Body of pancreas (tissue), 4 donors: ENCODE measurements at places on chromosomes 16 and 17. TPM values are rescaled to one million over a fixed set of nuclear protein-coding genes. Genes with fewer than 3 reads are reported as not detected.
A peak's percentile ranks its signal among the peaks of the same experiment; 100 is the strongest.

RTN4RL1 gene
- 3.1 TPM for total RNA-seq

MILR1 gene
- total RNA-seq = not detected

DNA sequence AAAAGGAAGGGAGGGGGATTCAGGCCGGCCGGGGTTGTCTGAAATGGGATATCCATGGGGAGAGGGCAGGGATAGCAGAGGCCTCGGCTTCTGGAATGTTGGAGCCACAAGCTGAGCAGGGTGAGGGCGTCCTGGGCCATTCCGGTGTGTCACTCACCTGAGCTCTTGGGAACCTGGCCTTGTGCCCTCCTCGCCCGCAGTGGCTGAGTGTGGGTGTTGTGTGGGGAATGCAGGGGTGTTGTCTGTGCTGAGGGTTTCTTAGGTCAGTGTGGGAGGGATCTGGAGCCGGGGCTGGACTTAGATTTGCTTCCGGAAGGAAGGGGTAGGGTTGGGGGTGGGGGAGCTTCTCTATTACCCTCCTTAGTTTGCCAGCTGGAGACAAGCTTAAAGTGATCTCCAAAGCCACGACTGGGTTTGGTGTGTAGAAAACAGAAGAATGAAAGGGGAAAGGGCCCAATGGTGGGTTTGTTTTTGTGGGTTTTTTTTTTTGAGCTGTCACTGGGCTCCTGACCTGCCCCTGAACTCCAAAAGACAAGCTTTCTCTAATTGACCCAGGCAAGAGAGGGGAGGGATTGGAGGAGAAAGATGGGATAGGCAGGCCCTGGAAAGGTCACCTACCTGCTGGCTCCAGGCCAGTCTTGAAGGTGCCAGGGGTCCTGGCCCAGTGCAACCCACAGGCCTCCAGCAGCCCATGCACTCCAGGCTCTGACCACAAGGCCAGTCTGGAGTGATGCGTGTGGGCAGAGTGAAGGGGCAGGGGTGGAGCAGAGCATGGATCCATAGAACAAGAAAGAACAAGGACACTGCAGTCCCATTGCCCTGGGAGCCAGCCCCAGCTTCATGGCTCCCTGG lies at the start of gene SULT1A2:
Gene SULT1A2 (minus strand): TSS at position 211 of the 852 bp plus-strand sequence. CDS start 1,120 bp downstream, outside the sequence.
- peak; percentile 84 for DNase-seq

DNA sequence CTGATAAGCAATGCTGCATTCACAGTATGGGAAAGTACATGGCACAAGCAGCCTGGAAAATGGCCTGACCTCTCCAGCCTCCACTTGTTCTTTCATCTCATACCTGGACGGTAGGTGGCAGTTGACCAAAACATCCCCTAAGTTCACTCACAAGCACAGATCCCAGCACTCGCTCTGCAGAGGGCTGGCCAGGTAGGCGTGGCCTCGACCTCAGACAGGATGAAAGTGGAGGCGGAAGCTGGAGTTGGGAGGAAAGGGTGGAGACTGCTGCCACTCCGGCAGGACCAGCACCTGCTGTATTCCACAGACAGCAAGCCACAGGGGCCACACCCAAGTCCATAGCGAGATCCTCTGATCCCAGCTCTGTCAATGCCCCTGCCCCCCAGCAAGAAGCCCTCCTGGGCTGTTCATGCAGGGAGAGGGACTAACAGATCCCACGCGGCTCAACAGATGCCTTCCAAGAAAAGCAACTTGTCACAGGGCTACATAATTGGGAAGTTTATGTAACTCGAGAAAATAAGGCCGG lies 31.3 kb downstream of the ZCCHC14 start:
- DNase-seq = peak; percentile 95

DNA sequence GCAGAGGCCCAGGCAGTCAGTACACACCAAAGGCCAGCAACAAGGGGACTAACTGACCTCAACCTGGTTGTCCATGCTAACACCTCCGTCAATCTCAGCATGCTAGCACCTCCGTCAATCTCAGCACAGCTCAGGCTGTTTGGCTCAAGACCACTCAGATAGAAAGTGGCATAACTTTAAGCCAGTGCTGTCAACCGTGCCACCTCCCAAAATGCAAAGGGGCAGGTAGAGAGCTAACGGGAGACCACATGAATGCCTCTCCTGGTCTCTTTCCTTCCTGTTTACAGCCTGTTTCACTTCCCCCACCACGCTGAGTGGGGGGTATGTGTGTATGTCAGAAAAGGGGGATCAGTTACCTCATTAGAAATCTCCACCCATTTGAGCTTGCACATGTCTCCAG lies 3.3 kb downstream of the UBTF start:
- DNase-seq = no peak

DNA sequence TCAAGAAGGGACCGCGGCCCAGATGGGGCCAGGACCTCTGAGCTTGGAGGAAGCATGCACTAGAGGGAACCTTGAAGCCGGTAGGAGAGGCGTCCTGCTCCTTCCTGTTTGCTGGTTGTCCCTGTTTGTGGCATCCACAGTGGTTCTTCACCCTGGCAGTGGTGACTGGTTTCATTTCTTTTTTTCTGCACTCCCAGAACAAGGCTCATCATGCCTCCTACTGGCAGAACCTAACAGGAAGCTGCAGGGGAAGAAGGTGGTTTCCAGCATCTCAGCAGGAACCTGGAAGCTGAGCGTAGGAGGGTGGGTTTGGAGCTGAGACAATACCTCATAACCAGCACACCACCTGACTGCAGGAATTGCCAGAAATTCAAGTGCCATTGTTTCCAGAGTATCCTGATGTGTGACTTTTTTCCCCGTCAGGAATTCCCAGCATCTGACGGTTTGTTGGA lies 5.8 kb downstream of the TMEM231 start:
- DNase-seq = no peak

CETP gene
- not detected for total RNA-seq

PDIA2 gene
- total RNA-seq = 2,271 TPM

GRAP gene
- total RNA-seq = 0.33 TPM

UTP4 gene
- total RNA-seq = 12.2 TPM

SDR42E2 gene
- 0.66 TPM for total RNA-seq

GRCh38 chr17:68569346-68569745 lies 31.8 kb downstream of the FAM20A start:
- DNase-seq = no peak

PPY gene
- total RNA-seq = 15.5 TPM

GRCh38 chr17:6381526-6382465 lies 53.1 kb downstream of the AIPL1 start:
- DNase-seq = no peak

DNA sequence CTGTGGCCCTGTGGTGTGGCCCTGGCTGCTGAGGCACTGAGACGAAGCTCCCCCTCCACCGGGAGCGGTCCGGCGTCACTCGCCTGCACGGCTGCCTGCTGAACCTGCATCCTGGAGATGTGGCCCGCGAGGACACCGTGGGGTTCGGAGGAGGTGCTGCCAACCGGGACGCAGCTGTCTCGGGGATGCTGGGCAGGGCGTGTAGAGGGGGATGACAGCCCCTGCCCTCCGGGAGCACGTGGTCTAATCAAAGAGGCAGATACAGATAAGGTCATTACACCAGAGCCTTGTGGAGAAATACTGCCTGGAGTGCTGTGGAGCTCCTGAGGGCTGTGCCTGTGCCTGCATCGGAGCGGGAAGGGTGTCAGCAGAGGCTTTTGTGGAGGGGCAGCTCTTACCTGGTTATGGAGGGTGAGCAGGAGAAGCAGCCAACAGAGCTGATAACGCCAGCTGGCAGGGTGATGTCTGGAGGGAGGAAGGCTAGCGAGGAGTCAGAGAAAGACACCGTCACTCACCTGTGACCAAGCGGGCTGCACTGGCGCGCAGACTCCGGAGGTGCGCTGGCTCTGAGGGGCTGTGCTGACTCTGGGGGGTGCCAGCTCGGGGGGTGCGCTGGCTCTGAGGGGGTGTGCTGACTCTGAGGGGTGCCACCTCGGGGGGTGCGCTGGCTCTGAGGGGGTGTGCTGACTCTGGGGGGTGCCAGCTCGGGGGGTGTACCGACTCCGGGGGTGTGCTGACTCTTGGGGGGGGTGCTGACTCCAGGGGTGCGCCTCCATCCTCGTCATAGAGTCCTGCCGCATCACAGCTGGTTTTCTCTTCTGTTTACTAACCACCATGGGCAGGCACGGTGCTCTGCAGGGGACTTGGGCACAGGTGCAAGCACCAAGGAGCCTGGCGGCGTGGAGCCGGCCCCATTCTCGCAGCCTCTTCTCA lies 104.7 kb upstream of the CHMP6 start:
- DNase-seq = no peak

GRCh38 chr17:60154616-60155426 lies 5.0 kb downstream of the CA4 start:
- DNase-seq = peak; percentile 29

GRCh38 chr17:47732399-47733046 lies 513 bp upstream of the TBX21 start:
- DNase-seq = no peak

GRCh38 chr16:81940781-81941560 lies 70.3 kb downstream of the SDR42E1 start:
- DNase-seq = no peak

GRCh38 chr17:68061512-68062313 lies 26.2 kb downstream of the KPNA2 start:
- no peak for DNase-seq

DNA sequence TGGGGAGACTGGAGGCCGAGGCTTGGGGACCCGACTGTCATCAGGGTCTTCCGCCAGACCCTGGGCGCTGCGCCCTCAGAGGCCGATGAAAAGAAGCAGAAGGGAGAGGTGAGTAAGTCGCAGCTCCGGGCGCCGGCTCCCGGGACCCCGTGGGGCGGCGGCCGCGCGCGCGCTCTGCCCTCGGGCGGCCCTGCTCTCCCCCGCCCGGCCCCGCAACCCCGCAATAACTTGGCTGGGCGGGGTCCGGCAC lies 392 bp upstream of the ABHD15 start:
- DNase-seq = no peak

DNA sequence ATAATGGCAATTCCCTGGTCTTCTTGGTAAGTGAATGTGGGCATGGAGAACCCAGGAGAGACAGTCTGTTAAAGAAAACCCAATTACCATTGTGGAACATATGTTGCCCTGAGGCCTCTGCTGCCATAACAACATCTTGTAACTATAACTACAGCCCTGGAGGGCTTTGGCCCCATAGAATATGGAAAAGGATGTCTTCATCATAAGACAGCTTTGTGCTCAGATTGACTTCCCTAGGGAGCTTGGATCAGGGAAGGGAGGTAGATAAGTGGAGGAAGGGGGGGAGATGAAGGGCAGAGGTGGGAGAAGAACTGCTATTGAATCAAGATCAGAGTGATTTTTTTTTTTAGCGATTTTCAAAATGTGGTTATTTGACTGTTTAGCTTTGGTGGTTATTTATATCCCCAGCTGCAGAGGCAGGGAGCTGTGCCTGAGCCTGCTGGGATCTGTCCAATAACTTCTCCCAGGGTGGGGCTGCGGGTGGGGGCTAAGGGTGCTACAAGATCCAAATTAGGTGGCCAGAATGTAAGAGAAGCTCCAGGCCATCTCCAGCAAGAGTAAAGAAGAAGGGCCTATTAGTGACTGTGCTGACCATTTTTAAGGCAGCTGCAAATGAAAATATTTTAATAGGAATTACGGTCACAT lies 5.3 kb upstream of the KAT7 start:
- no peak for DNase-seq

TM4SF5 gene
- total RNA-seq = 2.0 TPM
